CD4-positive, alpha-beta memory T cell (primary cell): ENCODE measurements at places on chromosomes 5 and 9.

- DNase-seq: no peak
These were observed 218.6 kb upstream of the RASEF start for GRCh38 chr9:83281306-83282255.

GRCh38 chr5:116265471-116265870 is 180.6 kb downstream of the COMMD10 start:
- DNase-seq: no peak

DNA sequence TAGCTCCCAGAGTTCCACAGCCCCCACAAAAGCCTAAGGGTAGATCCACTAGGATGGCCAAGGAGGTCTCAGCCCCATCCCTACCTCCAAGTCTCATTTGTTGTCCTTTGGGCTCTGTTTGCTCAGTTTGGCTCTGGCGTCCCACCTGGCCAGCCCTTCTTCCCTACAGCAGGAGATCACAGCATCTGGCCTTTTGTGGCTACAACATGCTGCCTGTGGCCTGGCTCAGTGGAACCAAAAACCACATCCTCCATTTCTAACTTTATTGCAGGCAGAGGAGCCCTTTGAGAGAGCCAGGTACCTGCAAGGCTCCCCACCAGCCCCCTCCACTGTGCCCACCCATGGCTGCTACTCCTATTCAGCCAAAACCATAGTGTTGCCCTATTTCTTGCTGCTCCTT is 11.4 kb downstream of the JADE2 start:
- no peak for DNase-seq

- DNase-seq: no peak
These were observed 12.0 kb downstream of the CTNNAL1 start for GRCh38 chr9:109001275-109001676.

DNA sequence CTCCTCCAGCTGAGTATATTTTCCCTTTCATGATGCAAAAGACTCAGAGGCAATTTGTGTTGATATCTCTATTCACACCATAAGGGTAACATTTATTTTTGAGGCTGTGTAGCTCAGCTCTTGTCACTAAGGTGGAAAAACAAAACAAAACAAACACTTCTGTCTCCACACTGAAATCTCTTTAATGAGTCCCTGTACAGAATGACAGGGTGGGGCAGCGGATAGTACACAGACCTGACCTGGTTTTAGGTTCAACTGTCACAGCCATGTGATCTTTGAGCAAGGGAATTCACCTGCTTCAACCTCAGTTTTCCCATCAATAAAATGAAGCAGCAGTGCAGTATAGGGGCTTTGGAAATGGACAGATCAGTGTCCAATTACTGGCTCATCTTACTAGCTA is 29.3 kb downstream of the TLR4 start:
- DNase-seq: no peak

- no peak for DNase-seq
These were observed 14.5 kb downstream of the APTX start for GRCh38 chr9:32986971-32987370.

DNA sequence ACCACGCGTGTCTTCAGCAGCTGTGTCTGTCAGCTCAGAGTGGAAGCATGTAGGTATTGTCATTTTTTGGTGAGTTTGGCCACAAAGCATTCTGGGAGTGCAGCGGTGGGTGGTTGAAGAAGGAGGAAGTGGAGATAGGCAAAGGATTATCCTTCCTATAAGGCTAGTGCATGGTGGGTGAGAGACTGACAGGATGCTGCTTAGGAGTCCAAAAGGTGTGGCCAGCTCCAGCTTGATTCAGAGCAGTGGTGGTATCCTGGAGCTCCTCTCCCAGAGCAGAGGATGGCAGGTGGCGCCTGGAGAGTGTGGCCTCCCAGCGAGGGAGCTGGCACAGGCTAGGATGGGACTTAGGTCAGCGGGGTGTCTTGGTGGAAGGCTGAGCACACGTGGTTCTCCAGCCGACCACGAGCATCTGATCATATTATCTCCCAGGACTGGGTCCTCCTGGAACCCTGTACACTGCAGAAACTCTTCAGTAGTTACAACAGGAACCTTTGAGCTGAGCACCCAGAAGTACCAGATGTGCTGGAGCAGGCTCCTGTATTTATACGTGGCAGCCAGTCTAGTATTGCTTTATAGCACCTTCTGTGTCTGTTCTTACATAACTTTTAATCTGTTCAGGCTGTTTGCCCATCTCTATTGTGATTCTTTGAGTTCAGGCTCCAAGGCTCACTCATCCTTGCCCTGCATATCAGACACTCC is 29.6 kb downstream of the MAML1 start:
- DNase-seq: peak; percentile 43

- no peak for DNase-seq
These were observed 42.4 kb downstream of the LRSAM1 start for GRCh38 chr9:127493592-127494303.

DNA sequence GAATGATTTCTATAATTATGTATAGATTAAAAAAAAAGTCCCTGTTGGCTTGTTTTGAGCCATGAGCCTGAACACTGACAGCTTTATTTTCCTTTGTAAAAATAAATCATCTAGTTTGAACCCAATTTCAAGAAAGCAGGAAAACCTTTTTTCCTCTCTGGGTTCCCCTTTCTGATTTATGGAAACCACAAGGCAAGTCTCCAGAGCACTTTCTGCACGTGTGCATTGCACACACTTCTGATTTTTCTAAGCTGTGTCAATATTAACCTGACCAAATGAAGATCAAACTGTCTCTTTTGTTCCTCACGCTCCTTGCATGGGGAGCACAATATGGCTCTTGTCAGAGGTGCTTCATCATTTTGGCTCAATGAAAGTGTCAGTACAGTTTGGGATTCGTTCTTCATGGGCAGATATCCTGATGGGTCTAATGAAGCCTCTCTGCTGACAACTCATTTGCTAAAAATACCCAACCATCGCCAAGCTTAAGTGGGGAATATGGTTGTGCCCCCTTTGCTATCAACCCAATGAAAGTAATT is 39.2 kb upstream of the PCA3 start:
- DNase-seq: no peak

DNA sequence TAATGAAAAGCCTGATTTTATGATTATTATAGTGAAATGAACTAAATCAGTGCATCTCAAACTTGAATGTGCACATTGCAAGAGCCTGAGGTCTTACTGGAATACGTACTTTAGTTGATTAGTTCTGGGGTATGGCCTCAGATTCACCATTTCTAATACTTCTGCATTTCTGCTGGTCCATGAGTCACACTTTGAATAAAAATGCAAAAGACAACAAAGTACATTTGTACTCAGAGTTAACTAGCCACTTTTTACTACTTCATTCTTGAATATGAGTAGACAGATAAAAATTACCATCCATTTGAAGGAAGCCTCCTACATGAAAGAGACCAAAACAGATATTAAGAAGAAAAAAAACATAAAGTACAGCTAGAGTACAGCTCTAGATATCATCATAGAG is 27.1 kb upstream of the PRR16 start:
- DNase-seq: no peak

GRCh38 chr9:28820741-28821140 is 1247.5 kb upstream of the C9orf72 start:
- DNase-seq: no peak

DNA sequence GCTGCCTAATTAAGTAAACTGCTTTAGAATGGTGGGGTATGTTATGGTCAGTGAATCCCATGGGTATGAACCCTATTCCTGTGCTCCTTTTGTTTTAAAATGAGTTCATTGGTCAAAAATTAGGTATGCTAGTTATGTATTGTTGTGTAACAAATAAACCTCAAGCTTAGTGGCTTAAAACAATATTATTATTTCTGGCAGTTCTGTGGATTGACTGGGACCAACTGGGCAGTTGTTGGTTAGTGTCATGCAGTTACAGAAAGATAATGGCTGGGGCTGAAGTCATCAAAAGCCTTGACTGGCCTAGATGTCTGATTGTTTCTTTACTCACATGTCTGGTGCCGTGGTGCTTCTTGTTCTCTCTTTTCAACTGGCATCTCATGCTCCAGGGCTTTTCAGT is 8.9 kb upstream of the PTAR1 start:
- no peak for DNase-seq

- no peak for DNase-seq
These were observed 7.2 kb downstream of the CYSTM1 start for GRCh38 chr5:140182075-140182711.

- DNase-seq: no peak
These were observed 49.5 kb downstream of the SEMA4D start for GRCh38 chr9:89448381-89448780.

GRCh38 chr9:87741891-87742290 is 16.0 kb downstream of the CTSL start:
- DNase-seq: no peak

- no peak for DNase-seq
These were observed 169.2 kb upstream of the HMHB1 start for GRCh38 chr5:143642791-143643190.

DNA sequence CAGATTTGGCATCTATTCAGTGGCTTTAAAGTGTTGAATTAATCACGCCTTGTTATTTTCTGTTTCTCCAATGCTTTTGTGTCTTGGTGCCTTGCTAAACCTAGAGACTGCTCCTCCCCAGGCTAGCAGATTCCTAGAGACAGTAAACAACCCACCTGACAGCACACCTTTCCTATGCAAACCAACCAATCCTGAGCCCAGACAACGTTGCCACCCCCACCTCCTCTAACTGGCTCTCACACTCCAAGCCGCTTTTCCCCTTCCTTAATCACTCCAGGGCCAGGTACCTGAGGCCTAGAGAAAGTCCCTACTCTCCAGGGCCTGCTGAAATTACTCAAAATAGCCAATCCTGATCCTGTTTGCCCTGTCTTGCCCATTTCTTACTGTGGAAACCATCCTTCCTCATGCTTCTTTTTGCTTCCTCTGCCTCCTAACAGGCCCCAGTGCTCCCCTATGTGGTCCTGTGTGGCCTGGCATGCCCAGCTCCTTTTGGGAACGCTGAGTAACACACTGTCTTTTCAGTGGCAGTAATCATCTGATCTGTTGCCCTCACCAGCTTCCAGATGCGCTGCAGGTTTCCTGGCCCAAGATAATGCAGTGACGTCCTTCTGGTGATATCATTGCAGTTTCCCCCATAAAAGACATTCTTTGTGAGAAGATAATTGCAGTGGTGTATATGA is 53.4 kb downstream of the GAS1 start:
- DNase-seq: no peak

DNA sequence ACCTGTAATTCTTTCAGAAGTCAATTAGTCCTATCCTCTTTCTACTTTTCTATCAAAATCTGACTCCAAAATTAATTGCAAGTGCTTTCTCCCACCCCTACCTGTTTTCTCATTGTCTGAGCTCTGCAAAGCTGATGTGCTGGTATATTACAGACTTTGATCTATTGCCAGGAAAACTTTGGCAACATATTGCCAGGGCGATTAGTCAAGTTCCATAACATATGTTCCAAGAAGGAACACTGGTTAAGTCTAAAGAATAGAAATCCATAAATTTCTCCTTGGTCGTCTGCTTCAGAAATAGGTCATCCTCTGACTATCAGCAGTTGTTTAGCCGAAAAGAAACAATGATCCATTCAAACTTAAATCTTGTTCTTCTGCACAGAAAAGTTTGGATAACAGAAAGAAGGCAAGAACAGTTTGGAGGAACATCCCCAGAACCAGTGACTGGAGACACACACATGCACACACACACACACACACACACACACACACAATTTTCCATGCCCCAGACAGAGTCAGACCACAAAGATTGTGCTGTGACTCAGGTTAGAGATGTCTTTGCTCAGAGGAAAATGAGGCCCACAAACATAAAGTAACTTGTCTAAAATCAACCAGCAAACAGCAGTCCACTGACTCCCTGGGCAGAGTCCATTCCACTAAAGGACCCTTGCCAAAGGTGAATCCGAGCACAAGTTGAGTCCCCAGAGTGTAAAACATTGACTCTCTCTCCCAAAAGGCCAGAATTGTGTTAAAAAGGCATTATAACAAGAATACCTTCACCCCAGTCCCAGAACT is 202.1 kb downstream of the DEPDC1B start:
- DNase-seq: no peak

DNA sequence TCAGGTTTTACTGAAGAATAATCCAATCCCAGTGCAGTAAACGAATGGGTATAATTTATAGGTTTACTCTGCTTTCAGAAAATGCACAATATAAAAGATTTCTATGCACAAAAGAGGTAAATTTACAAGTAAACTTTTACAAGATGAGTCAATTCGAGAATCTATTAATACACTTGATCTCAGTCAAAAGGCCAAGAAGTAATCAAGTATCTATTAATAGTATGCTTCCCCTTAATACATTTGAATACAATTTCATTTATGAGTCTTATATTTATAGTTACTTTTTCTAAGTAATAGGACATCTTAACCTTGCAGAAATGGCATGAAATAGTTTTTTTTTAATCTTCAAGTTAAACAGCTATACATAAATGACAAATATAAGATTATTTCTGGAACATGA is 355.2 kb upstream of the EFNA5 start:
- no peak for DNase-seq

DNA sequence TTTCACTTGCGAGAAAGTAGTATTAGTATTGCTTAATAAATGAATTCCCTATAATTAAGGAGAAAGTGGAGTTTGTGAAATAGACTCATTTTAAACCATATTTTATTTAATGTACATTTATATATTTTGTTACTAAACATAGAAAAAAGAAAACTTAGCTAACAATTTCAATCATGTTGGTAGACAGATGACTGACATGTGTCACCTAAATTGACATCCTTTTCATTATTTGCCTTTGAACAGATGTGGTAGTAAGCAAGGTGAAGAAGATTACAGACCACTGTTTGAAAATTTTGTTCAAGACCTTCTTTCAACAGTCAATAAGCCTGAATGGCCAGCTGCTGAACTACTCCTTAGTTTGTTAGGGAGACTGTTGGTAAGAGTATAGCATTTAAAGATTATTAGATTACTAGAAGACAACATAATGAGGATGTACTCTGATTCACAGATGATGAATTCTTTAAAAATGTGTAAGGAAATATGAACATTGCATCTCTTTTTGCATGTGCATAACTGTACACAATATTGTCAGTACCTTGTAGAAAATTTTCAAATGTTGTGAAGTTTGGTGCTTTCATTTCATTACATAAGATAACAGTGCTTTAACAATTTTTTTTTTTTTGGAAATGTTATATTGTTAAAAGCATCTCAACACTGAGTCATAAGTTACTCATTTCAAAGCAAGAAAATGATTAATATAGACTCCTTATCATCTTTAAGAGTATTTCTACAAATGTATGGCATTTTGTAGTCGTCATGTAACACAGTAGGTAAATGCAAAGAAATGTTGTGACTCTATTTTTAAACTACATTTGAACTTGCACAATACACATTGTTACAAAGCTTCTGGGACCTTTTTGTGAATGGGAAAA is 139.5 kb downstream of the NIPBL start:
- DNase-seq: no peak

DNA sequence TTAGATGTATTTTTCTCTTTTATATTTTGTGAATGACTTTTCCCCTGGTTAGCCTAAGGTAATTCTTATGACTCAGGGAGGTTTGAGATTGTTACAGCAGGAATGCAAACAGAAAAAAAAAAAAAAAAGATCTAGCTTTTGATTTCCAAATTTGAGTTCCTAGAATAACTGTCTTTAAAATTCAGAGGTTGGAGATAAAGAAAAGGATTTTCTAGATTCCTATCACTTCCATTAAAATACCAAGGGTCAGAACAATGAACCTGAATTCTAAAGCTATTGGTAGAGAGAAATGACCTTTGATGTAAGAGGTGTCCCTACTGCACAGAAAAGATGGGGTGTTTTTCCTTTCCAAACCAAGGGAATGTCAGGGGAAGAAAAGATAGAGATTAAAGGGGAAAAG is 262.5 kb downstream of the DOCK8 start:
- no peak for DNase-seq

GRCh38 chr5:41270423-41271251 is 57.3 kb upstream of the C6 start:
- peak; percentile 2 for DNase-seq
